ENCODE measurements at places on chromosomes 16 and 17. TPM values are rescaled to one million over a fixed set of nuclear protein-coding genes. Genes with fewer than 3 reads are reported as not detected.

DNA sequence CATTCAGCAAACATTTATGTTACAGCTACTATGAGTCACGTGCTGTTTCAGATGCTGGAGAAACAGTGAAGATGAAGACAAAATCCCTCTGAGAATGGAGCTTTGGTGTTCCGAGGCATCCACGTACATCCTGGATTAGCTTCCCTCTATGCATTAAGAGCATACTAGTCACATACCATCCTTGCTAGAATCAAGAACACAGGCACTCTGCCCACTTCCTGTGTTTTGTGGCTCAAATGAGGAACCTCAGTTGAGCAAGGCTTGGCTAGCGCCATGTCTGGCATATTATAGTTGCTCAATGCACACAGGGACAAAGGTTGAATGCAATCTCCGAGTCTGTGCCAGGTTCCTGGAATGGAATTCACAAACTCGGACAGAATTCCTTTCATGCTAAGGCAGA, 297.5 kb downstream of the XYLT1 start:
- no peak overlapping the region for H3K4me3 ChIP-seq
- peaks cover 5% of the 10 kb centered on the region for H3K4me1 ChIP-seq
- H3K27me3 ChIP-seq = no peaks in the 10 kb centered on the region
- peak; percentile 24 for DNase-seq
- no peaks in the 10 kb centered on the region for H3K36me3 ChIP-seq

- no peaks in the 10 kb centered on the region for H3K36me3 ChIP-seq
- peaks cover 50% of the 10 kb centered on the region for H3K4me1 ChIP-seq
- DNase-seq = no peak
- no peaks in the 10 kb centered on the region for H3K27me3 ChIP-seq
- H3K4me3 ChIP-seq = peak overlapping the region; percentile 89
- H3K27ac ChIP-seq = no peak overlapping the region
Observed at GRCh38 chr17:27458524-27458908, 2.3 kb downstream of the KSR1 start.

GRCh38 chr16:87416826-87417527, 24.8 kb downstream of the MAP1LC3B start:
- no peak overlapping the region for H3K4me3 ChIP-seq
- no peak overlapping the region for H3K27ac ChIP-seq
- peaks cover 92% of the 10 kb centered on the region for H3K36me3 ChIP-seq
- peaks cover 6% of the 10 kb centered on the region for H3K4me1 ChIP-seq

- H3K4me3 ChIP-seq = no peak overlapping the region
- no peak overlapping the region for H3K27ac ChIP-seq
- H3K27me3 ChIP-seq = peaks cover 12% of the 10 kb centered on the region
Observed at GRCh38 chr16:86991679-86992078, 325.5 kb downstream of the C16orf95 start.

GRCh38 chr16:21950782-21951521, 2.2 kb upstream of the UQCRC2 start:
- DNase-seq = no peak
- peaks cover 4% of the 10 kb centered on the region for H3K36me3 ChIP-seq
- H3K4me1 ChIP-seq = peaks cover 60% of the 10 kb centered on the region

- H3K4me1 ChIP-seq = no peaks in the 10 kb centered on the region
- no peaks in the 10 kb centered on the region for H3K36me3 ChIP-seq
- no peak overlapping the region for H3K4me3 ChIP-seq
- H3K27me3 ChIP-seq = no peaks in the 10 kb centered on the region
Observed at GRCh38 chr17:63150994-63151464, 185.0 kb downstream of the TANC2 start.

SMIM36 gene
- total RNA-seq = not detected

Measured in left ventricle myocardium inferior (tissue), 1 donor.